Fibroblast of mammary gland (primary cell): ENCODE measurements at places on chromosomes 12 and 14.

- DNase-seq = no peak
Measured at GRCh38 chr12:119864591-119864990, 12.5 kb downstream of the CIT start.

DNA sequence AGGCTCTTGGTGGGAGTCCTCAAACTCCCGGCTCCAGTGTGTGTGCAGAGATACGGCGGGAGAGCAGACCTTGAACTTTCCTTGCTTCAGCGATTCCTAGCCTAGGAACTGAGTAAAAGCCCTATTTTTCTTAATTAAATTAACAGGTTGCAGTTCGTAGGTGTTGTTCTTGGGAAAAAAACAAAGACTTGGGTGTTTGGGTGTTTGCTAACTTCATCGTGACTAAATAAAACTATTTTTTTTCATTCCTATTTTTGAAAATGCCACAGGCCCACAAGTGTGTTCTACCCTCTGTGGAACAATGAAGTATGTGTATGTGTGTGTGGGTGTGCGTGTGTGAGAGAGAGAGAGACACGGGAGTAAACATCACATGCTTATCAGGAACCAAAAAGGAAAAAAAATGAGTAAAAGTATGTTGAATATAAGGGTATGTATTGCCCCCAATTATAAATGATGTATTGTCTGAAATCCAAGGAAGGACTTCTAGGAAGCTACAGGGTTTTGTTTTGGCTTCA is 651 bp downstream of the TMEM117 start:
- peak; percentile 35 for DNase-seq

- peak; percentile 52 for DNase-seq
Measured at GRCh38 chr14:94180655-94181271, 6.6 kb downstream of the PPP4R4 start.

DNA sequence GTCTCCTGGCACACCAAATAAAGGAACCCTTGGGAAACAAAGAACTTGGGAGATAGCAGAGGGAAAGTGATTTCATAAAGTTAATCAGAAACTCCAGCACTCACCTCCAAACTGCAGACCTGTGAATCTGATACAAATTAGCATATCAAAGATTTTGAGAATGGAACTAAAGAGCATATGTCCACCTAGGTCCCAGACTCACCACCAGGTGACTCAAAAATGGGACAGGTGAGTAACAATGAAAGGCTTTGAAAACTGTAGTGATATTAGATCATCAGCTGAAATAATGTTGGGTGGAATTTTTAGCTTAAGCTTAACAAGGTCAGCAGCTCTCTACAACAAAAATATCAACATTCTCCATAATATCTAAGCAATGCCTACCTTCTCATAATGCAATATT is 214.8 kb downstream of the RERGL start:
- no peak for DNase-seq

GRCh38 chr12:8956073-8956472 is 6.6 kb upstream of the M6PR start:
- no peak for DNase-seq

- no peak for DNase-seq
Measured at GRCh38 chr14:69700575-69700974, 66.4 kb upstream of the SRSF5 start.

DNA sequence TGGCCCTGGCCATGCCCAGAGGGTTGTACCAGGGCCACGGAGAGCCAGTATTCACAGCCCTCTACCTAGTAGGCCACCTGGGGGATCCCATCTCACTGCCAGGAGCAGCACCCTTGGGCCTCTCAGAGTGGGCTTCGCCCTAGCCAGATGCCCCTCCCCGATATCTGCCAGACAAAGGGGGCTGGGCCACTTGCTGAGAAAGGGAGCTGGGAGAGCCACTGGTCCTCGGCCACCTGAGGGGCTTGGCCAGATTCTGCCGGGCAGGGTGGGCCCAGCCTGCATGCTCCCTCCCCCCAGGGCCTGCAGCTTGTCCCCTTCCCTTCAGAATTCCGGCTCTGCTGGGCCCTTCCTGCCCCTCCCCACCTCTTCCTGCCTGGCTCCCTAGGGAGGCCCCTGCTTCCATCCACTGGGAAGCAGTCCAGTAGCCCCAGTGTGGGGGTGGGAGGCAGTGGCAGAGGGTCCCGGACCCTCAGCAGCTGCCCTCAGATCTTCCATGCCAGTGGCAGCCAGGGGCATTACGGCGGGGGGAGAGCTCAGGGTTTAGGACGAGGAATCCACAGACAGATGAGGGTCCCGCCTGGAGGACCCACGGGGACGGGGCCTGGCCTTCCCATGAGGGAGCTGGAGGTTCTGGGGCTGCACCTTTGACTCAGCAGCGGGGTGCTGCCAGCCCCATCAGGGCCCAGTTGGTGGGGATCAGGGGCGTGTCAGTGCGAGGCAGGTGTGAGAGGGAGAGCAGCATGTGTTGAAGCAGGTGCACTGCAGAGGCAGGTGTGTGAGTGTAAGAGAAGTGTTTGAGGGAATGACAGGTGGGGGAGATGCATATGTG is 2.4 kb downstream of the CRIP2 start:
- no peak for DNase-seq

GRCh38 chr12:115886666-115887065 is 390.8 kb downstream of the MED13L start:
- DNase-seq = no peak

- peak; percentile 28 for DNase-seq
Measured at GRCh38 chr14:64680013-64680713, 24.1 kb upstream of the PLEKHG3 start.

- DNase-seq = peak; percentile 48
Measured at GRCh38 chr12:1936406-1937320, 18.2 kb upstream of the CACNA2D4 start.

- peak; percentile 35 for DNase-seq
Measured at GRCh38 chr12:130126023-130126432, 36.2 kb upstream of the FZD10 start.

- DNase-seq = no peak
Measured at GRCh38 chr14:104220215-104221070, 82.1 kb downstream of the KIF26A start.

DNA sequence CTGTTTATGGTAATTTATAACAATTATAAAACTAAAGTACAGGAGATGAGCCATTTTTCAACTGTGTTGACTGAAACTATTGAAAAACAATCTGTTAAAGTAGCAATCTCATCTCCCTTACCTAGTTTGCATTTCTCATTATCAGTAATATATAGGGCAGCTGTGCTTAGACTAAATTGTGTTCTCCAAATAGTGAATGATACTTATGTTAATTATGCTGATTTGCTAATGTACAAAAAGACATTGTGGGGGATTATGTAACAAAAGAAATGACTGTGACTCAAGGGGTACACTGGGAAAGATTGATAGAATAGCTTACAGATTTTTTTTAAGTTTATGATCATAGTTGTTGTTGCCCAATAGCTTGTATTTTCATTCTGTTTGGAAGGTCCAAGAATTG is 207.7 kb downstream of the FUT8 start:
- peak; percentile 35 for DNase-seq

DNA sequence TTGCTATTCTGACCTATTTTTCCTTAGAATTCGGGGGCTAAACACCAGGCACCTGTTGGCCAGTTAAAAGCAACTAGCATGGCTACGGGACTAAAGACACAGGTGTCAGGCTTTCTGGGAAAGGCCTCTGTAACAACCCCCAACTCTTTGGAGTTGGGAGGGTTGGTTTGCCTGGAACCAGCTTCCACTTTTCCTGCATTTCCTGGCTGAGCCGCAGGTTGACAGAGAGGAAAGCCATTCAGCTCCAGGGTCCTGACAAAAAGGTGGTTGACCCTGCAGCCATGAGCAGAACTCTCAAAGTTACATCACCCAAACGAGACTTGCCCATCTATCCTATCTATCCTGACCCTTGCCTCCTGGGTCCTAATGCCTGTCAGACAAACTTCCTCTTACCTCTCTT is 375.4 kb upstream of the SFSWAP start:
- no peak for DNase-seq

- DNase-seq = peak; percentile 68
Measured at GRCh38 chr14:34604995-34605394, 25.0 kb downstream of the SNX6 start.

DNA sequence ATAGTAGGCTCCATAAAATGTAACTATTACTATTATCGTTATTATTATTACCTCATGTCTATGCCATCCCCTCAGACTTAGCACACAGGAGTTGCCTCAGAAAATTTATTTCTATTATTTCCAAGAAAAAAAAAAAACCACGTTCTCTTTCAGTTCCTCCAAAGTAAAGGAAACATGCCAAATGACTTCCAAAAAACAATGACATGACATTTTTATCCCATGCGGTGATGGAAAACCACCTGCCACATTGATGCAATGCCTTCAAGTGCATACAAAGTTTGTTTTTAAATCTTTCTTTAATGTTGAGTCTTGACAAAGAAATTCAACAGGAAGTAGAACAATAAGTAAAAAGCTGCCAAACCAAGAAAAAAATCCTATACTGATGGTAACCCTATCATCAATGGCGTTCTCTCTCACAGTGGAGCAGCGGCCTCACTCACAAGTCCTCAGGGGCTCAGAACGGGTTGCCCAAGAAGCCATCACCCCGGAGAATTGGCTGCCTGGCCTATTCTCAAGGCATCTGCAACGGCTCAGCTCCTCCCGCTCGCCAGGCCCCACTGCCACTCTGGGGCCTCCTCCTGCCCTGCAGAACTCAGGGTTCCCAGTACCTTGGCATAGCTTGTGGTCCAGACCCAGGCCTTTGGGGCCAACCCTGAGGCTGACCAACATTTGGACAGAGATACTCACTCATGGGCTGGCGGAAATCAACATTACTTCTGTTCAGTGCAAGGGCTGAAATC is 51.9 kb downstream of the SERPINA3 start:
- DNase-seq = no peak

DNA sequence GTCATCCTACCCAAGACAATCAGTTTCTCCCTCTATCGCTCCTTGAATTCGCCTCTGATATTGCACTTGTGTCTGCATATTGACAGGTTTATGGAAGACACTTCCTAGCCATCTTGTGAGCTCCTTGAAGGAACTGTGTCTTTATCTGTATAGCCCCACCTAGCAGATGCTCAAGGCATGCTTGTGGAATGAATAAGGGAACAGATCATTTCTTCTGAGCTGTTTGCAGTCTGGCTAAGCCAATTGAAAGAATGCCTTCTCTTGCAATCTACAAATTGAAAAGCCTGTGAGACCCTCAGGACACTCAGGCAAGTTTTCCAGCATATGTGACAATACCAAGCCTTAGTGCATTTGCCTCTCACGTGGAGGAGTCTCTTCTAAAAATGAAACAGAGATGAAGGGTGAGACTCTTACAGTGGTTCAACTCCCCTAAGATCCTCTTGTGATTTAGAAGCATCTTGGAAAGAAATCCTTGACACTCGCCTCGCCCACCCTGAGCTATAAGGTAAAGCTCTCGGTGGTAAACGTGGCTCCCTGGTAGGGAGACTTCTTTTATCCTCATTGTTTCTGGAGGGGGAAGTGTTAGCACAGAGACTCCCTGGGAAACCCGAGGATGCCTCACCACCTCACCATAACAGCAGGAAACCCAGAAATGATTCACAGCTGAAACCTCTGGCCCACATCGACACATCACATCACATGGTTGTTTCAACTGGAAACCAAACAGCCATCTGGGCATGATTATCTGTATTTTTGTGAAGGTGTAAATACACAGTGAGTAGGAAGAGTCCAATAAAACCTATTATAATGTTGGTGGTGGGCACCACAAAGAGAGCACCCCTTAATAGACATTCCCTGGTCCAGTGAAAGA is 112.3 kb upstream of the BCL2L14 start:
- DNase-seq = peak; percentile 98

- DNase-seq = no peak
Measured at GRCh38 chr14:85250414-85251189, 279.3 kb upstream of the FLRT2 start.

DNA sequence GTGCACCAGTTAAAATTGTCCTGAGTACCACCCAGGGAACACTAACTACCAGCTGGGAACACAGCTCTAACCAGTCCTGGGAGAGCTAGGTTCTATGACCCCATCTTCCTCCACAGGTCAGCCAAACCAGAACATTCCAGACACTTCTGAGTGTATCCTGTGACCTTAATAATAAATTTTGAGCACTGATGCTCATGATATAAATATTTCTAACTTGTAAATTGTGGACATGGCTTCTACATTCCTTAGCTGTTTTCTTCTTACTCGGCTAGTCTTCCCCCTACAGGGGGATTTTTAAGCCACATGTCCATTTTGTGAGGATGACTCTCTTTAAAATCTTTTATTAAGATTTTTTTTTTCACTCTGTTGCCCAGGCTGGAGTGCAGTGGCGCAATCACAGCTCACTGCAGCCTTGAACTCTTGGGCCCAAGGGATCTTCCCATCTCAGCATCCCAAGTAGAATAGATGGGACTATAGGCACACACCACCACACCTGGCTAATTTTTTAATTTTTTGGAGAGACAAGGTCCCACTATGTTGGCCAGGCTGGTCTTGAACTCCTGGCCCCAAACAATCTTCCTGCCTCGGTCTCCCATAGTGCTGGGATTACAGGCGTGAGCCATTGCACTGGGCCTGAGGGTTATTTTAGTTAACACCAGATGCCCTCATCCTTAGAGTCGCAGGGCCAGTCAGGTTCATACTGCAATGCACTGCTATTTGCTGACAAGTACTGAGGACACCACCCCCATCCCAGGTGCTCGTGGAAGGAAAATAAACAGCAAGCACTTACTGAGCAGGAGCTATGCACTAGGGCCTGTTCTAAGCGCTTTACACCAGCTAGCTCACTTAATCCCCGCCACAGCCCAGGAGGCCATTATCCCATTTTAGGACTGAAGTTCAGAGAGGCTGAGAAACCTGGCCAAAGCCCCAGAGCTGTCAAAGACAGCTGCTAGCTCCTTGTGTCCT is 142.6 kb upstream of the NCOR2 start:
- DNase-seq = peak; percentile 72

- no peak for DNase-seq
Measured at GRCh38 chr12:11651381-11651780, 1.9 kb downstream of the ETV6 start.

- DNase-seq = peak; percentile 37
Measured at GRCh38 chr12:15534322-15534721, 212.0 kb downstream of the PTPRO start.

GRCh38 chr14:63614679-63615363 is 26.9 kb downstream of the WDR89 start:
- DNase-seq = peak; percentile 86

GRCh38 chr12:68507657-68508056 is 103.0 kb upstream of the RAP1B start:
- DNase-seq = no peak

GRCh38 chr14:22570132-22570949 is 18.7 kb downstream of the DAD1 start:
- peak; percentile 83 for DNase-seq

DNA sequence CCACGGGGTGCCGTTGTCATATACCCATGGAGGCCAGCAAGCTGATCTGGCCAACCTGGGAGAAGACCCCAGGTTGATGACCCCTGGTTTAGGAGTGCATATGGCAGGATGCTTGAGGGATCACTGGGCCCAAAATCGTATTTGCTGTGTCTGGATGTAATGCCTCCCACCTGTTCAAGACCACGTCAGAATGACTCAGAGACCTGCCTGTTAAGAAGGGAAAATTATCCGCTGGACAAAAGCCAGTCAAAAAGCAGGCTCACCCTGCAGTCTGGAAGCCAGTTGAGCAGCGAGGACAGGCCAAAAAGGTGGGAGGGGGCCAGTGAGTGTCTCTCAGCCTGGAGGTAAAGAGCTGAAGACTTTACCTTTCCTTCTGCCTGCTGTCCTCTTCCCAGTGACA is 449.2 kb downstream of the DPF3 start:
- peak; percentile 7 for DNase-seq

- no peak for DNase-seq
Measured at GRCh38 chr12:67541625-67541991, 106.9 kb upstream of the DYRK2 start.

- DNase-seq = no peak
Measured at GRCh38 chr12:117359029-117359845, 2.2 kb downstream of the NOS1 start.

- DNase-seq = peak; percentile 82
Measured at GRCh38 chr12:49428793-49429192, 61.5 kb downstream of the SPATS2 start.
